ENCODE measurements at places on chromosomes 3 and 15. TPM values are rescaled to one million over a fixed set of nuclear protein-coding genes. Genes with fewer than 3 reads are reported as not detected.

Gene TMC3
- not detected for total RNA-seq

Gene SNTN
- not detected for total RNA-seq

Gene EXD1
- not detected for total RNA-seq

Gene ATP13A5
- total RNA-seq: not detected

Gene HOMER2
- total RNA-seq: 2.3 TPM

DNA sequence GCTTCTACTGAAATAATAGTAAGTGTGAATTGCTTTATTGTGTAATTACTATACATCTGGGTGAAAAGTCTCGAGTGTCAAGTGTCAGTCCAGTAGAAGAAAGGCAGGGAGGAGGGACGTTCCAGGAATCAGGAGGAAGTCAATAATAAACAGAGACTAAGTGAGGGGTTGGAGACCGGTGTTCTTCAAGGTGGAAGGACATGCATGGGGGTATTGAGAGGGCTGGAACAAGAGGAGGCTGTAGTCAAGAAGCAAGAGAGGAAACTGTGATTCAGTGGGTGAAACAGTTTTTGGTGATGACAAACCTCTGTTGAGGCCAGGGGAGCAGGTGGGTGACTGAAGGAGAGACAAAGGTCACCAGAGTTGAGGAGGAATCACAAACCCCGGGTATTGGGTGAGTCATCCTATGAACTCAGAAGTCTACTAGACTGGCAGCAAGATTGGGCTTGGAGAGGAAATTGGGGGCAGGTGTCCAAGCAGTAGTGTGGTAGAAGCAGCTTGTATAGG, 11.6 kb upstream of the SCAMP5 start:
- H3K4me1 ChIP-seq: peaks cover 6% of the 10 kb centered on the region
- DNase-seq: no peak
- H3K36me3 ChIP-seq: peaks cover 6% of the 10 kb centered on the region

- peaks cover 33% of the 10 kb centered on the region for H3K4me1 ChIP-seq
- peak within 1 kb of the TSS; percentile 94 for H3K4me3 ChIP-seq
- peak within 1 kb of the TSS; percentile 95 for H3K27ac ChIP-seq
- peak; percentile 86 for DNase-seq
- no peaks in the 10 kb centered on the region for H3K27me3 ChIP-seq
Measured at GRCh38 chr3:127672429-127673190, at the start of gene ABTB1. ABTB1 (plus strand) TSS chr3:127672952; CDS start chr3:127673026, 74 bp downstream.

DNA sequence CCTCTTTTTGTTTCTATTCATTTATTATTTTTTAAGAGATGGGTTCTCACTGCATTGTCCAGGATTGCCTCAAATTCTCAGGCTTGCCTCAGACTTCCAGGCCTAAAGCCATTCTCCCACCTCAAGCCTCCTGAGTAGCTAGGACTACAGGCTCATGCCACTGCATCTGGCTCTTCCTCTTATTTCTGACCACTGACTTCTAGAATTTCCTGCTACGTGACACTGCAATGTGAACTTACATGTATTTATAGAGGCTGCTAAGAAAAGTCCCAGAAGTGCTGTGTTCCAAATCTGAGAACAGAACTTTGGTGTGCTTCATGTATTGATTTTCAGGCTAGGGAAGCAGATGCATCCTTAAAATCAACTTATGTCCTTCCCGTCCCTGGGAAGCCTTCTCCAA, 407.4 kb downstream of the RSL24D1 start:
- no peak for DNase-seq
- H3K4me3 ChIP-seq: no peak overlapping the region
- no peak overlapping the region for H3K27ac ChIP-seq
- no peaks in the 10 kb centered on the region for H3K4me1 ChIP-seq

- no peak overlapping the region for H3K27ac ChIP-seq
- H3K27me3 ChIP-seq: peaks cover 9% of the 10 kb centered on the region
- no peaks in the 10 kb centered on the region for H3K4me1 ChIP-seq
- no peak overlapping the region for H3K4me3 ChIP-seq
Measured at GRCh38 chr15:71303977-71304376, 188.7 kb downstream of the THSD4 start.

DNA sequence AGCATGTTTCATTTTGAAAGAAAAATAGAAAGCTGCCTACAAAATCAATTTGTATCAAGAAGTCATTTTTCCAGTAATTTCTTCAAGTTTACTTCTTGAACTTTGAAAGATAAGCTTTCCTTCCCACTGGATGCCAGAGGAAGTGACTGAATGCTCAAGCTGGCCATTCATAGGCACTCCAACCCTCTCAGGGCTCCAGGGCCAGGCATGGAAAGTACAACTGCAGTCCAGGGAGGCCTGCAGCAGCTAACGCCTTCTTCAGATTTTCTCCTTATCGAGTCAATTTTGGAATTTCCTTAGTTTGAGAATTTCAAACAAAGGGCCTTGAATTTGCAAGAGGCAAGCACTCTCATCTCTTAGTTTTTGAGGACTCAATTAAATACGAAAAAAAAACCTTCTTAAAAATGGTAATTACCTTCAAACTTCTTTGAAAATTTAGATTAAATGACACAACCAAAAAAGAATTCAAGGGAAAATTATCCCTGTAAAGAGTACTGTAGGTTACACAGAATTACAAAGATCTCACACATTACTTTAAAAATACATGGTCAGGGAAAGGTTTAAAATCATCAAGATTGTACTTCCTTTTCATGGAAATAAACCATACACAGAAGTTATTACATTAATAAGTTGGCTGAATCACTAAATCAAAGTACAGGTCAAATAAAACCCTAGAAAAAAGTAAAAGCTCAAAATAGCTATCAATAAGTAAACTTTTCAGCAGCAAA, 2.5 kb downstream of the UBP1 start:
- H3K4me3 ChIP-seq: peak overlapping the region; percentile 95
- DNase-seq: no peak
- peaks cover 2% of the 10 kb centered on the region for H3K36me3 ChIP-seq

DNA sequence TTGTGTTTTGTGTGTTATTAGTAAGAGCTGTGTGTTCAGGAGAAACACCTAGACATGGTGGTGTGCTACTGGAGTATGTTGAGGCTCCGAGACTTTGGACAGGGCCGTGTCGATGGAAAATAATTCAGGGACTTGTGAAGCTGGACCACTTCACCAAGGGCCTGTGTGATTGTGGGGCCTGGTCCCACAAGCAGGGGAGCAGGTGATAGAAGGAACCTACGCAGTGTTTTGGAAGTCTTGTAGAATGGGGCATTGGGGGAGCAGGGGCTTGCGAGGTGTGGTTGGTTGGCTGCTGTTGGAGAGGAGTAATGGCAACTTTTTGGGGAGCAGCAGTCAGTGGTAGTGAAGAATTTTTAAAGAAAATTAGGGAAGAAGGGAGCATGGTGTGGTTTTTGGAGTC, 48.7 kb downstream of the TRIM71 start:
- DNase-seq: no peak
- H3K27me3 ChIP-seq: peaks cover 19% of the 10 kb centered on the region
- peaks cover 5% of the 10 kb centered on the region for H3K4me1 ChIP-seq
- no peak overlapping the region for H3K27ac ChIP-seq
- H3K4me3 ChIP-seq: no peak overlapping the region

DNA sequence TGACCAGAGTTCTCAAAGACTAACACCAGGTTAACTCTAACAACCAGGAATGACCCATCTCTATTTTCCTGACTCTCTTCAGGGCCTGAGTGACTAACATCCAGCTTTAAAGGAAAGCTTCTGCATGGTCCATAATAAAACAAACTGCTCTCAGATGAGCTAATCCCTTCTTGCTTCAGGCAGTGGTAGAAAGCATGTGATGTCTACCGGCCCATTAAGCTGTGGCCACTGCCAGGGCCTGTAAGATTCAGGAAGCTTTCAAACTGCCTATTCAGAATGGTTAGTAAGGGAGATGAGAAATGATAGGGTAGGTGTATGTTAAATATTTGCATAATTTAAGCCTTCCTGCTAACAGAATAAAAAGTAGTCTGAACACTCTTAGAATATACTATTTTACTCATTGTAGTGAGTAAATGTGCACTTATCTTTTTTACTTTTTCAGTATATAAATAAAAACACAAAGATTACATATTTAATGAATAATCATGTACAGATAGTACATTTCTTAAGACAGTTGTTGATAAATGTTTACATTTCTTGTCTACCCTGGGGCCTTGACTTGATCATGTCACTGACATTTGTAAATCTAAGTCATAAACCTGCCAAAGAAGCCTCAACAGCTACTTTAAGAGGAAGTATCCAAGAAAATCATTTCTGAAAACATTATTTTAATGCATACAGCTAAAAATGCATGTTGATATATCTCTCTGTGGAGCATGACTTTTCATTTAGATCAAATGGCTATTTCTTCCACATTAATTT, 222.0 kb downstream of the MCTP2 start:
- DNase-seq: no peak
- H3K4me3 ChIP-seq: no peak overlapping the region
- H3K36me3 ChIP-seq: peaks cover 2% of the 10 kb centered on the region
- no peaks in the 10 kb centered on the region for H3K27me3 ChIP-seq
- H3K27ac ChIP-seq: no peak overlapping the region
- no peaks in the 10 kb centered on the region for H3K4me1 ChIP-seq

DNA sequence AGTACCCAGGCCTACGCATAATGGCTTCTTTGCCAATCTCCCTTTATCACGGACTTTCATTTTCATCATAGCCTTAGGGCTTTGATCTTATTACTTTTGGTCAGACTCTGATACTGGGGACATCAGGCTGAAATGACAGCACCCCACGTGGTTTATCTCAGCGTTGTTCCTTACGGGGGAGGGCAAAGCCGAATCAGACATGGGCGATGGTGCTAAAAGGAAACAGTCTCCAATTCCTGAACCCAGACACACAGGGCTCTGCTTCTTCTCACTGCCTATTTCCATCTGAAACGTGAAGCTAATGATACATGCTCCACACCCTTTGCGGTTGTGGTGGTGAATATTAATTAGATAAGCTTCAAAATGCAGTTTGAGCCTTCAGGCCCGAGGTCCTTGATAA, 59.4 kb upstream of the CD47 start:
- no peak overlapping the region for H3K27ac ChIP-seq
- H3K36me3 ChIP-seq: no peaks in the 10 kb centered on the region
- H3K4me1 ChIP-seq: peaks cover 15% of the 10 kb centered on the region
- DNase-seq: no peak
- no peak overlapping the region for H3K4me3 ChIP-seq

DNA sequence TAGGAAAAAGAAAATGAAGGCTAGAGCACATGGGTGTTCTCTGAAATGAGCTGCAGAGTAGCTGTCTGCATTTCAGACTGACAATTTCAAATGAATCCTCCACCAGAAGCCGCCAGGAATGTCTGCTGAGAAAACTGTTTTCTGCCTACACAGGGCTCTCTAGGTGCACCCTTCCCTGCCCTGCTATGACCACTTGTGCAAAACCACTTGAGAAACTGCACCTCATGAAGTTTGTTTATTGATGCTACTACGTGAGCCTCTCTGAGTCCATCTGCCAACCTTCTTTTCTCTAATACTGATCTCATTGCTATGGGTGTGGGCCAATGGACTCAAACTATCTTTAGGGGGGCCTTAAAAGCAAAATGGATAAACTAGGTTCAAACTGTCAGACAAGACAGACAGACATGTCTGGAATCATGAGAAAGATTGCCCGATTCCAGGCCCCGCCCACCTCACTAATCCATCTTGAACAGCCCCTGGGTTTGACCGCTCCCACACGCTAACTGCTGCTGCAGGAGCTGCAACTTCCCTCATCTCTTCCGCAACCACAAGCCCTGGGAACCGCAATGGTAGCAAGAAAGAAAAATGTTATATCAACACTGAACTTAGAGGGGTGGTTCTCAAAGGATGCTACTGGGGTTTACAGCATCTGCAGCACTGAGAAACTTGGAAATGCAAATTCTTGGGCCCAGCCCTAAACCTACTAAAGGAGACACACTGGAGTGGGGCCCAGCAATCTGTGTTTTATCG, 9.0 kb upstream of the CD47 start:
- peaks cover 35% of the 10 kb centered on the region for H3K4me1 ChIP-seq
- no peak for DNase-seq
- H3K36me3 ChIP-seq: no peaks in the 10 kb centered on the region
- H3K27ac ChIP-seq: peak overlapping the region; percentile 66
- no peak overlapping the region for H3K4me3 ChIP-seq

- no peaks in the 10 kb centered on the region for H3K4me1 ChIP-seq
- H3K36me3 ChIP-seq: no peaks in the 10 kb centered on the region
- no peak for DNase-seq
- H3K27me3 ChIP-seq: peaks cover 10% of the 10 kb centered on the region
- H3K4me3 ChIP-seq: no peak overlapping the region
- no peak overlapping the region for H3K27ac ChIP-seq
Measured at GRCh38 chr15:29124581-29125381, 144.8 kb downstream of the NSMCE3 start.

DNA sequence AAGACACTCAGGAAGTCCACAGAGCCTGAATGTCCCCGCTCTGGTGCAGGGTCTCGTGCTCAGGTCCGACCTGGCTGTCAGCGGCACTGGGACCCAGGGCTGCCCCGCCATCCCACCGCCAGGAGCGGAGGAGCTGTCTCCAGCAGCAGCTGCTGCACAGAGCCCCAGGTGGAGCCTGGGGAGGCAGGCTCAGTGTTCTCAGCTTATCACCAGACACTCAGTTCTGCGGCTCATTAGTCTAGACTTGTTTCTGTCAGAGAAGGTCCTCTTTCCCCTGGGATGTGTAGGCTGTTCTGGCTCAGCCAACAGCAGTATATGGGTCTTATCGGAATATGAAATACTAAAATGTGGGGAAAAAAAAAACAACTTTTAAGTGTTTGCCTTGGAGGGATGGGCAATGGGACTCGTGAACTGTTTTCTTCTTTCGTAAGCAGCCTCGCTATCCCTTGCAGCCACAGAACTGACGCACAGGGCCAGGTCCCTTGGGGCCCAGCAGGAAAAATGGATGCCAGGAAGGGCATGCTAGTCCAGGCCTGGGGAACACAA, 75.9 kb downstream of the KLF13 start:
- H3K27me3 ChIP-seq: no peaks in the 10 kb centered on the region
- H3K27ac ChIP-seq: no peak overlapping the region
- no peak overlapping the region for H3K4me3 ChIP-seq
- H3K4me1 ChIP-seq: peaks cover 25% of the 10 kb centered on the region
- no peak for DNase-seq

DNA sequence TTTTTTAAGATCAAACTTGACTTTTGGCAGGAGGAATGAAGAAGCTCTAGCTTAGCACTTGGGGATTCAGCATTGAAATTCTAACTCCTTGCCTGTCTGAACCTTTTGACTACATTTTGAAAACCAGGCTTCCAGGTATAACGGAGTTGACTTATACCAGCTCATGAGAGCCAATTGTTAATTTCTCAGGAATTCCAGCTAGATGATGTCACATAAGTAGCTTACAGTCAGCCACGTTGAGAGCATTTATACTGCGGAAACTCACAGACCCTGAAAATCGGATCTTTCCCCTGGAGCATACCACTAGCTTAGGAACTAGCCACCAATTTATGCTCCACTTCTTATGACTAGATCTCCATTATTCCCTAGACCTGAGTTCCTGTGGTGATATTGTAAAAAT, 321.4 kb upstream of the DPH6 start:
- H3K27ac ChIP-seq: no peak overlapping the region
- no peak overlapping the region for H3K4me3 ChIP-seq
- no peaks in the 10 kb centered on the region for H3K36me3 ChIP-seq
- H3K27me3 ChIP-seq: no peaks in the 10 kb centered on the region
- H3K4me1 ChIP-seq: no peaks in the 10 kb centered on the region

- DNase-seq: no peak
- peaks cover 9% of the 10 kb centered on the region for H3K27me3 ChIP-seq
- H3K36me3 ChIP-seq: no peaks in the 10 kb centered on the region
Measured at GRCh38 chr15:39789736-39790135, 7.1 kb upstream of the FSIP1 start.

GRCh38 chr3:50661321-50661837, 13.3 kb upstream of the DOCK3 start:
- H3K27me3 ChIP-seq: no peaks in the 10 kb centered on the region
- no peak overlapping the region for H3K27ac ChIP-seq
- peaks cover 2% of the 10 kb centered on the region for H3K36me3 ChIP-seq
- no peak for DNase-seq
- peaks cover 20% of the 10 kb centered on the region for H3K4me1 ChIP-seq

GRCh38 chr15:35179739-35180138, 94.6 kb upstream of the NANOGP8 start:
- H3K4me1 ChIP-seq: no peaks in the 10 kb centered on the region
- no peaks in the 10 kb centered on the region for H3K36me3 ChIP-seq
- H3K27ac ChIP-seq: no peak overlapping the region
- DNase-seq: no peak
